ENCODE measurements at places on chromosomes 12 and 14.

DNA sequence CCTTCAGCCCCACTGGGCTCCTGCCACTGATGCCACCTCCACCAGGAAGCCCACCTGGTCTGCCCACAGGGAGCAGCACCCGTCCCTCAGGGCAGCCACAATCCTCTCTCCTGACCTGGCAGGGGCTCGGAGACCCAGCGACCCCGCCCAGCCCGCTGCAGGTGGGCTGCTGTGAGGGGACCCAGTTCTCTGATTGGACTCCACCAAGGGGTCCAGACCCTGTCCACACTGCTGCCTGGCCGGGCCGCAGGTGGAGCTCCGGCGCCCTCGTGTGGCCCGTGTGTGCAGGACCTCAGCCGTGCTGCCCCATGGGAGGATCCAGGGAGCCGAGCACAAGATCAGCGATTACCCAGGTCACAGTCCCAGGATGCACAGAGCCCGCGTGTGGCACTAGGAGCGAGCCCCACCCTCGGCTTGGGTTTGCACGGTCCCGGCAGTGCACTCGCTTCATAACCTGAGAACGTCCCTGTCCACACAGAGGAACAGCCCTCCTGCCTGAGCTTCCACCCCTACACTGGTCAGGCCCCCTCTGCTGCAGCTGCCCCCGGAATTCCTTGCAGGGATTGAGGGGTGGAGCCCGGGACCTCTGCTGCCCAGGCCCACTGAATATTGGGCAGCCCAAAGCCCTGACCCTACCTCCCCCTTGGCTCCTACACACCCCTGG is 35.4 kb upstream of the TMEM179 start:
- peak; percentile 29 for DNase-seq

DNA sequence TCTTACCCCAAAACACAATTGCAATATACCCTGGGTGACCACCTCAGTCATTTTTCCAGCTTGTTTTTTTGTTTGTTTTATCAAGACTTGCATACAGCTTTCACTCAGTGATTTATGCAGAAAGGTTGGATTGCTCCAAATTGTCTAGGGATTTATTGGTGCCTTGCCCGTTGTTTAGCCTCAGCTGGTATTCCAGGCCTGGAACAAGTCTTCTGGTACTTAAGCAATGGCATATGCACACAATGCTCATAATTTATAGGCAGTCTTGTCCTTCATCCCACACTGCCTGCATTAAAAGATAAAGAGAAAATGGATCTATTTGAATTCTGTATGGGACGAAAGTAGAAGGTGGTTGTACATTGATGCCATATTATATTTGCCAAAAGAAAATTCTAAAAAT is 392.5 kb downstream of the ADAMTS20 start:
- DNase-seq = no peak

DNA sequence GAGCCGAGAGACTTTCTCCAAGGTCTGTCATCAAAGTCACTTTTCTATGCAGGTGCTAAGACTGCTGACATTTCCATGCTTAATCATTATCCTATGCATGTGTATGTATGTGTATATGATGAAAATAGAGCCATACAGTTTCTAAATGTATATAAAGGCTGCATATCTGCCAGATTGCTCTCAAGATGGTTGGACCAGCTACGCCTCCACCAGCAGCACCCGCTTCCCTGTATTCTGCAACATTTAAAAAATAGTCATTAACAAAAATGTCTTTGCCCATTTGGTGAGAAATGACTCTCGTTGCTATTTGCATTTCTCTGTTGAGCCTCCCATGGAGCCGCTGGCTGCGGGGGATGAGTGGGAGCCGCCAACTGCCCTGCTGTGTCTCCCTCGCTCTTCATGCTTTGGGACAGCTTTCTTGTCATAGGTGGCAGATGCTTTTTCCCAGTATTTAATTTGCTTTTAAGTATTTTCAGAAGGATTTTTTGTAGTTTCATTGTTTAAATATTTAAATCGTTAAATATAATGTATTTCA is 54.7 kb downstream of the DYNC1H1 start:
- no peak for DNase-seq

- DNase-seq = no peak
These were observed 61.7 kb downstream of the EMP1 start for GRCh38 chr12:13258197-13258596.

DNA sequence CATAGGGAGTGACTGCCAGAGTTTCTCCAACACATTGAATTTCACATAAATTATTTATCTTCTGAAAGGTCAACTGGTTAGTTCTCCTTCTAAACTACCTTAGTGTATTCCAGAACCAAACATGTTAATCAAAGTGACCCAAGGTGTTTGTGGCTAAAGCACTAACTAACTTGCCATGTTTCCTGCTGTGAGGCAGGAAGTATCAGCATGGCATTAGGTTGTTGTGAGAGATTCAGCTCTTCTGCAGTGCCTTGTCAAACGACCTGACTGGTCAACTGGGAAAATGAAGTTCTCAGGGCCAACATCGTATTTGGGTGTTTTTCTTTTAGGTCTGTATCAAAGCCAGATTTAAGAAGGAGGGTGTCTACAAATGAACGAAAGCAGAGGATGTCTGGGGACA is 448.1 kb downstream of the APAF1 start:
- no peak for DNase-seq

- DNase-seq = no peak
These were observed 148.7 kb downstream of the DYRK2 start for GRCh38 chr12:67797185-67797741.

DNA sequence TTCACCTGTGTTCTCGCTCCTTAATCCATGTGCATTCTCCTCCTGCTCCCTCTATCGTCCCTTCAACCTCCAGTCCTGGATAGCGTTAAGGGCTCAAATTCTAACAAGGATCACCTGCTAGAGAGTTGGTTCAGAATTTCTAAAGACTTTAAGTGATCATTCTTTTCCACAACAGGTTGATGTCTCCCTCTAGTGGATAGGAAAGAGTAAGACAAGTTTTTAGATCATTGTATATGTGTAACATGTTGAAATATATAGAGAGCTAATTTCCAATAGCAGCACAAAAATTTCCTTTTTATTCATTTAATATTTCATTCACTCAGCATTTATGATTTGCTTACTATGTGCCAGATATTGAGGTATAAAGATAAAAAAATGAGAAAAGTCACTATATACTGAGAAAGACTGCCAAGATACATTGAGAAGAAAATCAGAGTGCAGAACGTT is 9.3 kb upstream of the ESR2 start:
- peak; percentile 61 for DNase-seq

GRCh38 chr12:89231686-89232085 is 120.6 kb downstream of the DUSP6 start:
- no peak for DNase-seq

- DNase-seq = no peak
These were observed 18.6 kb downstream of the INTS13 start for GRCh38 chr12:26919216-26919555.

DNA sequence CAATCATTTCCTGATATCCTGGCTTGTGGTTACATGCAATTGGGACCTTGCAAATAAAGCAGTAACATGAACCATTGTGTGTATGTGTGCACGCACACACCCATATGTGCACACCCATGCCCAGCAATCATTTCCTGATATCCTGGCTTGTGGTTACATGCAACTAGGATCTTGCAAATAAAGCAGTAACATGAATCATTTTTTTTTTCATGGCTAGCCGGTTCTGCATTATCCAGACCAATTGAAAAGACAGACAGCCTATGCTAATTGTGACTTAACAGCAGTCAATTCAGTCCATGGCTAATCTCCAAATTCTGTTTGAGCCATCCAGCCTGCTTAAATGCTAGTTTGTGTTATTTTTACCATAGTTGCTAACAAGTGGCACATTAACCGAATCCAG is 134.3 kb downstream of the TTC7B start:
- DNase-seq = no peak

- DNase-seq = no peak
These were observed 61.7 kb upstream of the VRK1 start for GRCh38 chr14:96735526-96735925.

DNA sequence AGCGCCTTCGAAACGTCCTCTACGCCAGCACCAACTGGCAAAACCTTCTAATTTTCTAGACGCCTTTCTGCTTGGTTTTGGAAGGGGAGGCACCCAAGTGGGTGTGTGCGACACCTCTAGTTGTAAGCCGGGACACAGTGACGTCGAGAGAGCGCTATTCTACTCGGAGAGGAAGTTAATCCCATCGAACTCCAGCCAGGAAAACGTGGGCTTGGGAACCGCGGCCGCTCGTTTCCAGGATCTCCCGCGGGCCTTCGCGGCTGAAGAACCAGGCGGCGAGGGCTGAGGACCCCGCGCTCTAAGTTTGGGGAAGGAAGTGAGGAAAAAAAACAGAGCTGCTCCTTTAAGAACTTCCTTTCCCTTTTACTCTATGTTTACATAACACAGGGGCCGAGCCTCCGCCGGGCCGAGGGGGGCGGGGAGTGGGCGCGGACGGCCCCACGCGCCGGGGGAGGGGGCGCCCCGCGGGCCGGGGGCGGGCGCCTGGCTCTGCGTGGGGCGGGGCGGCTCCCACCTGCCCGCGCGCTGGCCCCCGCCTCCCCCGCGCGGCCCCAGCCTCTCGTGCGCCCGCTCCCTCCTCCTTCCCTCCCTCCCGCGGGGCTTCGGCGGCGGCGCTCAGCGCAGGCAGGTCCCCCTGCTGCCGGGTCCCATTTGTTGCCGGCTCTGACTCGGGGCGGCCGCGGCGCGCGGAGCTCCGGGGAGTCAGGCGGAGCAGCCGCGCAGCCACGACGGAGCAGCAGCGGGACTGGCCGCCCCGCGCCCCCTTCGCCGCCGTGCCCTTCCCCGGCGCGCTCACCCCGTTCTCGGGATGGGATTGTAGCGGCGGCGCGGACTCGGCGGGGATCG is at the start of gene PELI2:
TSS of gene PELI2 (plus strand) at position 647 of the 846 bp plus-strand sequence. CDS start 250 bp downstream, outside the sequence.
- DNase-seq = peak; percentile 79
